ENCODE measurements at places on chromosomes 16 and 17. TPM values are rescaled to one million over a fixed set of nuclear protein-coding genes. Genes with fewer than 3 reads are reported as not detected.

FBXO39 gene
- not detected for total RNA-seq

DNA sequence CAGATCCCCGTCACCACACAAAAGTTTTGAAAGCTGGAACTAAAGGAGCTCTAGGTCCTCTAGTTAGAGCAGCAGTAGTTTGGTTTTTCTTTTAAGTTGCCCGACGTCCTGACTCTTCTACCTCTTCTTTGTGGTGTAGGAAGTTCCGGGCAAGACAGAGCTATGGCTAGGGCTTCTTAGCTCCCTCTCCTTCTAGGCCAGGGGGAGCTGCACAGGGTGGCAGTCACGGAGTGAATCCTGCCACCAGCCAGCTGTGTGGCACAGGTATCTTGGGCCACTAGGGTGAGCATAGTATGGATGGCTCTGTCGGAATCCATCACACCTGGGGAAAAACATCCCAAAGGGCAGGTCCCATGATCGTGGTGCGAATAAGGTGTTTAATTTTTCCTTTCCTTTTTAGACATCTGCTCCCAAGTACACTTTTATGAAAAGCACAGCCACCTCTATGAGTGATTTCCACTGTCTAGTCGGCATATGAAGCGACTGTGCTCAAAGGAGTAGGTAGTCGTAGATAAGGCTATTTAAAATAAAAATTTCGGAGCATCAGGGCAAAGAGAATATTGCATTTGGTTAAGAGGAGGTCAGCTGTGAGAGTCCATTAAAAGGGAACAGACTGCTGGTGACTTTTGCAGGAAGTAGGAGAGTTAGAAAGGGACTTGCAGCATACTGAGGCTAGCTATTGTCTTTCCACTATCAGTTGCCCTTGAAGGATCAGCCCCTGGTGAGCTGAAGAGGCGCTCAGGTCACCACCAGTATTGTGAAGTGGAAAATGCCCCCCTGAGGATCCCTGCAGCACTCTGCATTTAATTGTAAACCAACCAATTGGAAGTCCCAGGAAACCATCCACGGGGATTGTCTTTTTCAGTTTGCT, 2.1 kb downstream of the PRKCA start:
- DNase-seq: no peak

C1QTNF8 gene
- not detected for total RNA-seq

GRCh38 chr17:40884708-40885512, at the start of gene KRT20:
KRT20 (minus strand) TSS chr17:40885242; CDS start chr17:40885185, 57 bp downstream.
- DNase-seq: no peak

- DNase-seq: no peak
Observed at GRCh38 chr17:50935221-50935995, 69.3 kb upstream of the TOB1 start.

- no peak for DNase-seq
Observed at GRCh38 chr17:28760601-28761562, 17.1 kb downstream of the TRAF4 start.

GRCh38 chr16:22670551-22671041, 143.4 kb upstream of the HS3ST2 start:
- no peak for DNase-seq

GRCh38 chr17:47869114-47869513, 18.2 kb upstream of the SP6 start:
- no peak for DNase-seq

CDH11 gene
- total RNA-seq: 0.10 TPM

SGSM2 gene
- 41.3 TPM for total RNA-seq

DNA sequence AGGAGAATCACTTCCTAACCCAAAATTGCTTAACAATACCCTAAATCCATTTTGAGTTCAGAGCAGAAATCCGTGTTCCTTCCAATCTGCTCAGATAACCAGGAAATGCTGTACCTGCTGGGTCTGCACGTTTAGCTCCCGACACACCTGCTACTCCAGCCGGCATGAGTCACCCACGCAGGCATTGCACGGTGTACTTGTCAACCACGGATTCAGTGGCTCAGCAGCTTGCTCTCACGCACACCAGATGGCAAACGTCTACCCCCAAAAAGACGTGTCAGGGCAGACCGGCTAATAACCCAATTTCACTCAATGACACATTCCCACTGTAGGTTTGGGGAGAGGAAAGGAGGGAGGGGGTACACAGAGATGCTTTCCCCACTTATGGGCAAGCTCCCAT, 468.1 kb downstream of the SOX9 start:
- DNase-seq: no peak
